ENCODE measurements at places on chromosomes 3 and 15.

GRCh38 chr15:33045066-33045810, 149.3 kb downstream of the FMN1 start:
- no peak for DNase-seq

GRCh38 chr3:8730656-8731055, 2.9 kb upstream of the CAV3 start:
- no peak for DNase-seq

GRCh38 chr3:123312331-123313265, 110.9 kb downstream of the SEC22A start:
- DNase-seq: no peak

DNA sequence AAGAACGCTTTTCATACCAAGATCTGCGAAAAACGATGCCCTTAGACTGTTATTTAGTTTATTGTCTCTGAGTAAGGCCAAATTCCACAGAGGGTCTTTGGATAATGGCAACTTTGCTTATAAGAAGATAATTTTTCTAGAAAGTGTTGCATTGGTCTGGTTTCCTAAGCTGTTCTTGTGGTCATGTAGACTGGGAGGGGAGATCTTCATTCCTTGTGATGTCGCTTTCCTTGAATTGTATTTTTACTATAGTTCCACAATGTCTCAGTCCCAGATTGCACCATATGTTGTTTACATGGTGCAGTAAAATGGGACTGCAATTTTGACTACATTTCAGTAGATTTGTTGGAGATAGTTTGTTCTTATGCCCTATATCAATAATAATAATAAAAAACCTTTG, 28.8 kb upstream of the ST3GAL6 start:
- DNase-seq: no peak

DNA sequence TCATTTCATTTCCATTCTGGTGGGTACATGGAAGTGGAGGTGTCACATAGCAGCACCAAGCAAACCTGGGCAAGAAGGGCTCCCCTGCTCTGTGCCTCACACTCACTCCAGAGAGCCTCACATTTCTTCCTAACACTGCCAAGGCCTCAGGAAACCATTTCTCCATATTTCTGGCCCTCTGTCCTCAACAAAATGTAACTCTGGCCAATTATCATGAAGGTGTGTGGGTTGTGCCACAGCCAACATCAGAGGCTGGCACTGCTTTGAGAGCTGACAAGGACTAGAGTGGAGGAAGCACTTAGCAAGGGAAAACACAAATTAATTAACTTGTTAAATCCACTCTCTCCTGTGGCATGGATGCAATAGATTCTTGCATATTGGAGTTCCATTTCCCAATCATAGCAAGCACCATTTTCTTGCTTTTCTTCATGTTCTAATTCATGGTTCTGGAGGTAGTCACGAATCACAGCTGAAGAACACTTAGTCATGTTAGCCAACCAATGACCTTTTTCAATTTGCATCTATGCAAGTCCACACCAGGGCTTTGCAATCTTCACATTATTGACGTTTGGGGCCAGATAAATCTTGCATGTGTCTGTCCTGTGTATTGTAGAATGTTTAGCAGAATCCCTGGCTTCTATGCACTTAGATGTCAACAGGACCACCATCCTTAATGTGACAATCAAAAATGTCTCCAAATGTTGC, 241.1 kb downstream of the PLCL2 start:
- DNase-seq: no peak

DNA sequence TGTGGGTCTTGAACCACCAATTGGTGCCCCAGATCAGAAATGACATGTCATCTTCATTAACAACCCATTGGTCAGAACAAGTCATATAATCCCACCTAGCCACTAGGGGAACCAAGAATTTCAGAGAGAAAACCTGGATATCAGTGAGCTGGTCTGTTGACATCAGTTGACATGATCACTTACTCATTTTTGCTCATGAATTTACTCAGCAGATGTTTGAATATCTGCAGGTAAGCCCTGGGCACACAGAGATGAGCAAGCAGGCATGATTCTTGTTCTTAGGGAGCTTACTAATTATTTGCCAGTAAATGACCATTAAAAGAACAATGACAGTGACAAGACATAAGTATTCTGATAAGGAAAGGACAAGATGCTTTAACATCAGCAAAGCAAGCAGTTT, 64.3 kb upstream of the PLCL2 start:
- no peak for DNase-seq

DNA sequence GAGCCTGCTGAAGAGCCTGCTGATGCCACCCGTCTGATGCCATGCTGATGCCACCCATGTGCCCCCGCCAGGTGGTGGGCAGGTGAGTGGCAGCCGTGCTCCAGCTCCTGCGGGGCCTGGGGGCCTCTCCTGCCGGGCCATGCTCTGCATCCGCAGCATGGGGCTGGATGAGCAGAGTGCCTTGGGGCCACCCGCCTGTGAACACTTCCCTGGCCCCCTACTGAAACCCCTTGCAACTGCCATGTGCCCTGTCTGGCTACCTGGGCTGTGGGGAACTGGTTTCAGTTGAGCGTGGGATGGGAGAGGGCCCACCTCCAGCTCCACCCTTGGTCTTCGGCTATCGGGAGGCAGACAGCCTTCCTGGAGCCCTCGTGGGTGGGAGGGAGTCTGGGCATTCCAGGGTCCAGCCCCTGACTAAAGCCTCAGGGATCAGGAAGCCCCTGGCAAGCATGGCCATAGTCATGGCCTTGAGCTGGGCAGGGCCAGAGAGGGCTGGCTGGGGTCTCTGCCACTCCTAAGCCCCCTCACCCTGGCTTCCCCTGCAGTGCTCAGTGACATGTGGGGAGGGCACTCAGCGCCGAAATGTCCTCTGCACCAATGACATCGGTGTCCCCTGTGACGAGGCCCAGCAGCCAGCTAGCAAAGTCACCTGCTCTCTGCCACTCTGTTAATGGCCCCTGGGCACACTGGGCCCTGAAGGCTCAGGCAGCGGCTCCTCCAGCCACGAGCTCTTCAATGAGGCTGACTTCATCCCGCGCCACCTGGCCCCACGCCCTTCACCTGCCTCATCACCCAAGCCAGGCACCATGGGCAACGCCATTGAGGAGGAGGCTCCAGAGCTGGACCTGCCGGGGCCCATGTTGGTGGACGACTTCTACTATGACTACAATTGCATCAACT, 92.2 kb downstream of the TBC1D2B start:
- no peak for DNase-seq

All from CD4-positive, alpha-beta T cell treated with Interleukin-15 for 4 hours (primary cell).